ENCODE measurements at places on chromosomes 1 and 21. TPM values are rescaled to one million over a fixed set of nuclear protein-coding genes. Genes with fewer than 3 reads are reported as not detected.

Gene CD5L
- not detected for total RNA-seq

- no peak for DNase-seq
Measured at GRCh38 chr21:44975720-44976555, 36.1 kb downstream of the SLX9 start.

GRCh38 chr1:26696119-26696653 is 371 bp downstream of the ARID1A start:
- DNase-seq: no peak

Gene PCP4L1
- total RNA-seq: 0.83 TPM

DNA sequence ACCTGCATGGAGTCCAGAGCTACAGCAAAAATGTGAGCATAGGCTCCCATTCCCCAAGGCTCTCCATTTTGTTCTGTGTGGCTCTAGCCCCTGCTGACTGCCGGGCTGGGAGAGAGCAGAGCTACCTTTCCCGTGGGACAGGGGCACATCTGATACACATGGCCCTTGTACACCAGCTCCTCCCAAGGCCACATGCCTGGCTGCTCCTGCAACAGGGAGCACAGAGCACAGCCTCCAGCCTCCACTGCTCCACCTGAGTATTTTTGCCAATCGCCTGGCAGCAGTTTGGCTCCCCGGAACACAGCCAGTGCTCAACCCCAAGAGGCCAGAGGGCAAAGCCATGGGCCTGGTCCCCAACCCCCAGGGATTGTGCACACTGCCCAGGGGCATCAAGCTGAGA is 146.5 kb downstream of the CHD1L start:
- DNase-seq: peak; percentile 28

DNA sequence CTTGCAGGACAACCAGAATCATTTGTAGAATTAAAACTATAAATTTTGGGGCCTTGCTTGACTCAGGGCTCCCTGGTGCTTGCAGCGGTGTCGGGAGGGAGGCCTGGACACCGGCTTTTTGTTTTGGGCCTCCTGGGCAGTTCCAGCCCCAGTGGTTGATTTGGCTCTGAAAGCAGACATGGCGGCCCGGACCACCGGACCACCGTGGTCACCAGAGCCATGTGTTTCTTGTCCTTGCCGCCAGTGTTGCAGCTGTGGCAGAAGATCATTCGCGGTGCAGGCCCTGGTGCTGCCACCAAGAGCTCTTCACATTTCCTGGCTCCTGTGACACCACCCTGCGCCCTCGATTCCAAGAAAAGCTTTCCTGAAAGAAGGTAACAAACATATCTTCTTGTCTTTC is 484.8 kb downstream of the BRINP3 start:
- DNase-seq: no peak

GRCh38 chr1:224804220-224804619 is 125.3 kb upstream of the DNAH14 start:
- no peak for DNase-seq

- DNase-seq: no peak
Measured at GRCh38 chr1:168732736-168733135, 3.7 kb upstream of the DPT start.

DNA sequence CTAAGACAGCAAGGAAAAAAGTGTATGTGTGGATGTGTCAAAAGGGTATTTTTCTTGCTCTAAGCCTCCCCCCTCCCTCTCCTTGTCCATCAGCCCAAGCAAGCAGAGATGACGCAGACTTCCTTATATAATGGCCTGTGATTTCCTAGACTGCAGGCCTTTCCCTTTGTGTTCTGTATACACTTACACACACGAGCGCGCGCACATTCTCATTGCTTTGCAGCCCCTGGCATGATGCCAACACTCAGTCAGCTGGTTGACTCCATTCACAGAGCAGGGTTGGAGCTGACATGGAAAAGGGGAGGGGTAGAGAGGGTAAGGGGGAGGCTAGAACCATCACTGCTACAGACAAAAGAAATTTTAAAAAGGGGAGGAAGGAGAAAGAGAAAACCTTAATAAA is 41.8 kb downstream of the GATAD2B start:
- no peak for DNase-seq

- no peak for DNase-seq
Measured at GRCh38 chr1:50930193-50930592, 29.9 kb downstream of the FAF1 start.

DNA sequence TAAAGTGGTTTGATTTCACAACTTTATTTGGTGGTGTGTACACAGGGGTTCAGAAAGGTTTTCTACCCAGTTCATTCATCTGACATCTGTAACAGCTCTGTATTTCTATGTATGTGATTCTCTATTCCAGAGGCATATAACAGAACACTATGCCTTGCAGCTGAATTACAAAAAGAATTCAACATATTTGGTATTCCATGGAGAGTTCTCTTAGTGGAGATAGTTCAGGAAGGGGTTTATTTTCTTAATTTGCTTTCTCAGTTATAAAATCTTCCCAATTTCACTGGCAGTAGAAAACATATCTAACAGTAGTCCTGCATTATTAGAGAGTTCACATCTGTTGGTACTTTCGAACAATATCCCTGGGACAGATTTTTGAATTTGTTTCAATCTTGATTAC is 207.9 kb upstream of the LYPLAL1 start:
- no peak for DNase-seq

Gene PLD5
- total RNA-seq: 3.7 TPM

Gene TAS1R1
- total RNA-seq: not detected

Gene SMIM1
- 5.3 TPM for total RNA-seq

GRCh38 chr1:94160811-94161210 is 39.9 kb upstream of the ABCA4 start:
- DNase-seq: no peak

- no peak for DNase-seq
Measured at GRCh38 chr1:979744-980072, 2.2 kb downstream of the PERM1 start.

DNA sequence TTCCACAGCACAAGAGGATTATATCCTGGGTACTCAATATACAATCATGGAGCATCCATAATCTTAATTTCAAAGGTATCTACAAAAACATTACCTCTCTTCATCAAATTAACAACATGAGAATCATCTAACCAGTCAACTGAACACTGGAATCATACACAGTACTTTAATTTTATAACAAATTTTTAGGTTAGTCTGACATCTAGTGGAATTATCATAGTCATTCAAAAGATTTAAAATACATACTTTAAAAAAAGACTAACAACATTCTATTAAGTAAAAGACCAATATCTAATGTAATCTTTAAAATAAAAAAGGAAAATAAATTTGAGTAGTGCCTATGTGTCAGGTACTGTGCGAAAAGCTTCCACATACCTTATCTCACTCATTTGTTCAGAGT is 16.8 kb upstream of the SH3GLB1 start:
- DNase-seq: no peak

DNA sequence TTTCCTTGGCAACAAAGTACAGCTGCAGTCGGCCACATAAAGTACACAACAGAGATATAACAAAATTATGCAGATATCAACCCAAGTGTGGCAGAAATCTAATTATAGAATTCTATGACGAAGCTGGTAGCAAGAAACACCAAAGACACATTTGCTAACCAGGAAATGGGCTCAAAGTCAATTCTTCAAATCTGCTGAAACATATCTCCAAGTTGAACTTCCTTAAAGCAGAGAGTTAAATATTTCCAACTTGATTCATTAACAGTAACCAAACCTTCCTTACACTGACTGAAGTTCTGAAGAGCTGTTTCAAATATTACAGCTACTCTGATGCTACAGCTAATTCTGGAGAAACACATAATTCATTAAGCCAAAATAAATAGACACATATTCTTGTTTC is 67.6 kb upstream of the SDC3 start:
- DNase-seq: no peak

DNA sequence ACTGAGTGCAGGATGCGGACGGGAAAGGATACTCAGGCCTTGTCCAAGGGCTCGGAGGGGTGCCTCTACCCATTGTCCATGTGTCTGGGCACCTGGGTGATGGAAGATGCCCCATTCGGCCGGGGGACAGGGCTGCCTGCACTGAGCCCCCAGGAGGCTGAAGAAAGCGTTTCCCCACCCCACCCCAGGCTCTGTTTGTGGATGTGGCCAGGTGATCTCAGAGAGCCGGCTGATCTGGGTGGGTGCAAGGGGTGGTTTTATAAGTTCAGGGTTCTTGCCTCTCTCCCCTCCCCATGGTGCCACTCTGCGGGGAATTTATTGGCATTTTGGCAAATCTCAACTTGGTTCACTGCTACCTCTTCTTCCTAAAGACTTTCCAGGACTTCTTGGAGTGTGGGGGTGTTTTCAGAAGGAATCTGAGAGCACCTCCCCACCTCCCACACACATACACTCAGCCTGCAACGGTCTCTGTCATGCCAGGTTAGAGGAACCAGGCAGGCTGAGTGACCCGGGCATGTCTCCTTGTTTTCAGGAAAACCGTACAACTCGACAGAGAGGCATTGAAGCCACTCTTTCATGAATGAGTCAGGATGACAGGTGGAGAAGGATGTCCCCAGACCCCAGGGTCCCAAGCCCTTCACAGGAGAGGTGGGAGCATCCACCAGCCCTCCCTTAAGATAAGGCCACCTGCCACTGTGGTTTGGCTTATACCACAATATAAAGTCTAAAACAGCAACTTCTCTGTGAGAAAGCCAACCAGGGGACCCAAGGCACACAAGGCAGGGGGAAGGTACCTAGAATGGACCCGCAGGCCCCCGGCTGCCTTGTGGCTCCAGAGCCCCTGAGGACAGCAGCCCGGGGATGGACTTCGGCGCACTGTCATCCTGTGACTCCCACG is 174.9 kb downstream of the ETS2 start:
- DNase-seq: no peak

DNA sequence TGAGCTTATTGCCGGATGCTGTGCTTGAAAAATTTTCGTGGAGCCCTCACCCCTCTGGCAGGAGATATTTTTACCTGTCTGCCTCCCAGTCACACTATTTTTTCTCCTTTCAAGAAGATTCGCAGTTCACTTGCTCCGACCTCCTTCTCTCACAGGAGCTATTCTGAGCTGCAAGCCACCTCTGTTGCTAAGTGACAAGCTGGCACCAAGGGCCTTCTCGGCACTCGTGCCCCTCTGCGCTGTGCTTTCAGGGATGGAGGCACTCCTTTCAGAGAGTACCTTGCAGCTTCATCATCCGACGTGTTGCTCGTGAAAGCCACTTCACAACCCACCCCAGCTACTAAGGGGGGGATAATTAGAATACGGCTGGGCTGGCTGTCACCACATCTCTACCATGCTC is 11.6 kb downstream of the SLC6A17 start:
- no peak for DNase-seq

Gene TMEM82
- total RNA-seq: 1.4 TPM

Measured in H9 (cell line).